ENCODE measurements at places on chromosomes 7 and 10.

- no peak for DNase-seq
Observed at GRCh38 chr10:132631338-132631735, 93.8 kb downstream of the INPP5A start.

DNA sequence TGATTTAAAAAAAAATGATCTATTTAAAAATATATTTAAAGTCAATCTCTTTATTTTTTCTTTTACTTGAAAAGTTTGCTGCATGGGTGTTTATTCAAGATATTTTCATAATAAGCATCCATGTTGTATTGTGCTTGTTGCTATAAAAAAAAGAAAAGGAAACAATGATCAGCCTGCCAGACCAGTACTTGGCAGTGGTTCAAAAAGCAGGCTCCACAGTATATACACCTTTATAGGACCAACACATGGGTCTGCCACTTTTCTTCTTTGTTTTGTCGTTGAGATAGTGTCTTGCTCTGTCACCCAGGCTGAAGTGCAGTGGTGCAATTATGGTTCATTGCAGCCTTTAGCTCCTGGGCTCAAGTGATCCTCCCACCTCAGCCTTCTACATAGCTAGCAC is 228.0 kb downstream of the TWIST1 start:
- no peak for DNase-seq

DNA sequence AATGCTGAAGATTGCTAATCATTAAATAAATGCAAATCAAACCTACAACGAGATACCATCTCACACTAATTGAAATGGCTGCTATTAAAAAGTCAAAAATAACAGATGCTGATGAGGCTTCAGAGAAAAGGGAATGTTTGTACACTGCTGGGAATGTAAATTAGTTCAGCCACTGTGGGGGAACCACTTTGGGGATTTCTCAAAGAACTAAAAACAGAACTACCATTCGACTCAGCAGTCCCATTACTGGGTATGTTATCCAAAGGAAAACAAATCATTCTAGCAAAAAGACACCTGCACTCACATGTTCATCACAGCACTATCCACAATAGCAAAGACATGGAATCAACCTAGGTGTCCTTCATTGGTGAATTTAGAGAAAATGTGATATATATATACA is 379.0 kb upstream of the CNTNAP2 start:
- no peak for DNase-seq

- DNase-seq = no peak
Observed at GRCh38 chr10:83012866-83013265, 1126.4 kb upstream of the GHITM start.

DNA sequence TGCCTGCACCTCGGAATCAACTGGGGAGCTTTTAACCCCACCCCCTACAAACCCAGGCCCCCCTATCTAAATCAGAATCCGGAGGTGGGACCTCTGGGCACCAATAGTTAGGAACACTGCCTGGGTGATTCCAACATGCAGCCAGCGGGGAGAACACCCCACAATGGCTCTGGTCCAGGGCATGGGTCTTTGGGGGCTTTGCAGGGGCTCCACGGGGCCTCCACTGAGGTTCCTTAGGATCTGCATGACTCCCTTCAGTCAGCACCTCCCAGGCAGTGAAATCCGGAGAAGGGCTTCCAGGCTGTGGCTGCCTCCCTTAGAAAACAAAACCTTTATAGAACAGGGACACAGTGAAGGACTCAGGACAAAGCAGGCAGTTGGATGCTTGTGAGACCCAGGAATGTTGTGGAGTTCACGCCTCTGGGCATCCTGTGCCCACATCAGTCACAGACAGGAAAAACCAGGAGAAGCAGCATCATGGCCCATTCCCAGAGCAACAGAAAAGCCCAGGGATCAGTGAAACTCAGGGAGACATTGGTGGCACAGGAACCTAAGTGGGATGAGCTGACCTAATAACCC is 16.5 kb upstream of the AOC1 start:
- DNase-seq = no peak

DNA sequence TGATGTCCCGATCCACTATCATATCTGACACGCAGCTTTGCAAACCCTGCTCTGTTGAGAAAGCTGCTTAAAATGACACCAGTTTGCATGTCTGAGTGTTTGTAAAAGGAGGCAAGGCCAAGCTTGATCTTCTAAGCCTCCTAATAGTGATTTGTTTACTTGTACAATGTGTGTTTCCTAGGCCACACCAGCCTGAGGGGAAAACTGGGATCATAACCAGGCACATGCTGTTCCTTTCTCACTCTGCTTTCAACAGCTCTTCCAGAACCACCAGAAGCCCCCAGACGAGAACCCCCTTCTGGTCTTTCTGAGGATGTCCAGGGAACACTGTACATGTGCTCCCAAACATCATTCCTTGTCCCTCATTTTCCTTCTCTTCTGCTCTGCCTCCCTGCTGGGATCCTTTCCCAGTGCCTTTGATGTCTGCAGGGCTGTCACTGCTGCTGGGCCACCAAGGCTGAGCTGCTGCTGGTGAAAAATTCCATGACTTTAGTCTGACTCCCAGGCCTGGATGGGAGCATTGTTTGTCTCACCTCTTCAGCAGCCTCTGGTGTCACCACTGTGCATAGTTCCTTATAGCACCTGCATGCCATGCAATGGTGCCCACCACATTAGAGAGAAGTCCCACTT is 4.0 kb upstream of the LGI1 start:
- no peak for DNase-seq

GRCh38 chr10:47397256-47397655 is 13.2 kb upstream of the ZNF488 start:
- no peak for DNase-seq

- no peak for DNase-seq
Observed at GRCh38 chr10:14285941-14286560, 44.7 kb downstream of the FRMD4A start.

All from activated naive CD4-positive, alpha-beta T cell (primary cell).